ENCODE measurements at places on chromosomes 7 and 10.

DNA sequence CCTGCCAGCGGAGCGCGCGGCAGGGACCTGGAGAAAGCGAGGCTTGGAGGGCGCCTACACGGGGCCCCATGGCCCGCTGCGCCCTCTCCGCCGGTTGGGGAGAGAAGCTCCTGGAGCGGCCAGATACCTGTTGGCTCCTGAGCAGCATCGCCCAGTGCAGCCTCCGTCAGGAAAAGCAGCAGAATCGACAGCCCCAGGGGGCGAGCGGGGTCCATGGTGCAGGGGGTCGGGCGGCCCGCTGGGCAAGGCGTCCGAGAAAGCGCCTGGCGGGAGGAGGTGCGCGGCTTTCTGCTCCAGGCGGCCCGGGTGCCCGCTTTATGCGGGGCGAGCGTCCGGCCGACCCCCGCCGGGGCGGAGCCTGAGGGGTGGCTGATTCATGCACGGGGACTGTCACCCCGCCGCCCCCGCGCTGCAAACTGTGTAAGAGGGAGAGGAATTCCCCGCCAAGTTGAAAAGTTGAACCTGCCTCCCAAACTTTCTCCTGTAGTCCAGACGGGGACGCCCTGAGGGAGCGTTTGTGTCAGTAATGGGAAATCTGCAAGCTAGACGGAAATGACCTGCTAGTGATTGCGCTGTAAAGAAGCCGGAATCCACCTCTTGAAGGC lies at the start of gene TFPI2:
Gene TFPI2, minus strand, starts transcription at position 290 of the 605 bp plus-strand sequence. Its CDS starts 75 bp downstream, at position 215.
- DNase-seq: no peak

- no peak for DNase-seq
Measured at GRCh38 chr7:28958235-28958979, at the start of gene TRIL. TRIL (minus strand) TSS chr7:28958330; CDS start chr7:28958046, 284 bp downstream.

- DNase-seq: no peak
Measured at GRCh38 chr7:24949884-24950283, 30.1 kb downstream of the OSBPL3 start.

- DNase-seq: no peak
Measured at GRCh38 chr10:52644373-52645186, 128.0 kb downstream of the MBL2 start.

GRCh38 chr10:52774182-52774581 lies 1.6 kb upstream of the MBL2 start:
- no peak for DNase-seq

- DNase-seq: no peak
Measured at GRCh38 chr7:45595809-45596664, 21.9 kb downstream of the ADCY1 start.

GRCh38 chr10:110207805-110208613 lies 604 bp downstream of the MXI1 start:
- no peak for DNase-seq

DNA sequence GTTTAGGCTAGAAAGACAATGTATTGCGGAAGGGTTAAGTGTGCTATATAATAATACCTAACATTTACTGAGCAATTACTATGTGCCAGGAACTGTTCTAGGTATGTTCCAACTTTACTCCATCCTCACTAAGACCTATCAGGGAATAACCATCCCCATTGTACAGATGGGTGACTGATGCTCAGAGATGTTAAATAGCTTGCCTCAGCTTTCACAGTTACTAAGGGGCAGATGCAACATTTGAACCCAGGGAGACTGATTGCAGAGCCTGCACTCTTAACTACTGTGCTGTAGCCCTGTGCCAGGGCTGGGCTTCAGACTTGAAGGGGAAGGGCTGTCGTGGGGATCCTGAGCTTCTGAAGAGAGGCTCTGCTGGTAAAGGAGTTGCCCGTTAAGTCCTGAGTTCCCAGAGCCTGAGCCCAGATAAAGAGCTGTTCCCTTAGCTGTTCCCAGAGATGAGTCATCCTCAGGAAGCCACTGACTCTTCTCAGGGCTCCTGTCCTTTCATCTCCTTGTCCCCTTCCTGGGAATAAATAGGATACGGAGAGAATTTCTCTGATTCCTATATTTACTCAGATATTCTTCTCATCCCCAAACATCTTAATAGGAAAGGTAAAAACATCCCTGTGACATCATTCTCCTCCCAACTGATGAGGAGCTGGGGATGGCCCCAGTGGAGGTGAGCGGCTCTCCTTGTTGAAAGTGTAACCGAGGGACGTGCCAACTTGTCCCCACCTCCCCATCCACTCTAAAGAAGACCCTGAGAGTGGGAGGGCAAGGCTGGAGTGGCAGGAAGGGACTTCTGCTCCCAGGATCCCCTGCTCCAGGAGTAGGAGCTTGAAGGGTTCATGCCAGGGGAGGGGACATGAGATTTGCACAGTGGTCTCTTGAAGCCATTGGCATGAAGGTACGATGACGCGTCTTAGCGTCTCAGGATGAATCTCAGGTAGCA lies 28.0 kb upstream of the HABP2 start:
- no peak for DNase-seq

DNA sequence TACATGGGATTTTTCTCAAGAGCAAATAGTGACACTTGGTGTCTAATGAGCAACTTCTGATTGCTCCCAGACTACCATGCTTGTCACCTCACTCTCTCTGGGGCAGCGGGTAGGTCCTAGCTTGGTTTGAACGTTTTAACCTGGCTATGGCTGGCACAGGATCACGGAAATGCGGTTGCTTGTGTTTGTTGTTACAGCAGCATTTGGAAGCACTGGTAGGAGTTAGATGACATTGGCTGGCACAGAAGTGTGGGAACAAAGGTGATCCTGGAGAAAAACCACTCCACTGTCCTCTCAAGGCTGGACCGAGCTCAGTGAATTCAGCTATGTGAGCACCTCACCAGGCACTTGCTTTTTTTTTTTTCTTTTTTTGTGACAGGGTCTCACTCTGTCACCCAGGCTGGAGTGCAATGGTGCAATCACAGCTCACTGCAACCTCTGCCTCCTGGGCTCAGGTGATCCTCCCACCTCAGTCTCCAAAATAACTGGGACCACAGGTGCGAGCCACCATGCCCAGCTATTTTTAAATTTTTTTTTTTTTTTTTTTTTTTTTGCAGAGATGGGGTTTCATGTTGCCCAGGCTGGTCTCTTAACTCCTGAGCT lies 3.5 kb upstream of the PFKFB3 start:
- no peak for DNase-seq

DNA sequence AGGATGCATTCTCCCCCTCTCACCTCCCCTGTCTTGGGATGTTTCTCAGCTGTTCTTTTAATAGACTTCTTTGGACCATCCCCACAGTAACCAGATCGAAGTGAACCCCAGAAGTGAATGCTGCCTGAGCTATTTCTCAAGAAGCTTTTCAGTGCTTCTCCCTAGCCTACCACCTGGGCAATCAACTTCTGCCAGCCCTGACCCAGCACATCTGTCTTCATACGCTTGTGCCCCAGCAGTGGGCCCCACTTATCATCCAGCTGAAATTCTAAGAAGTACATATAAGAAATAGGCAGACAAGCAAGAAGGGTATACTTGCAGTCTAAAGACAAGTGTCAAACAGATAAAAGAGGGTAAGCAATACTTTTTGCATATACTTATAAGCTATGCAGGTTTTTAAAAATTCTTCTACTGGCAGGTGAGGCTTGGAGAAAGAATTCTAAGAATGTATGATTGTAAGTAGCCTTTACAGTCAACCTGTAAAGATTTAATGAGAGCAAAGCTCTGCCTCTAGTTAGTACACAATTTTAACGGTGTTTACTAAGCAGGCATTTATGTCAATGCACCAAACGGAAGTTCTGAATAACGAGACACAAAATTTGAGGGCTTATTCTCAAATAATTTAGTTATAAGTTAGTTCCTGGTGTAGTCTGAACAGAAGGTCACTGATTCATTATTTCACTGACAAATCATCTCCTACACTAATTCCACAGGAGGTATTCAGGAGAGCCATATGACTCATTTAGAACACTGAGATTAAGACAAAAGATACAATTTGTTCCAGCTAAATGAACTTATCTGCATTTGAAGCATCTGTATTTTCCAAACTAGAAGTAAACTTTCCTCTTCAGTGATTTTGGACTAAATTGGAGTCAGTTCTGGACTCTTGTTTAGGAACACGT lies 83.3 kb downstream of the RNLS start:
- no peak for DNase-seq

- DNase-seq: no peak
Measured at GRCh38 chr10:84825330-84825729, 496.9 kb downstream of the CCSER2 start.
